ENCODE measurements at places on chromosomes 12 and 14. TPM values are rescaled to one million over a fixed set of nuclear protein-coding genes. Genes with fewer than 3 reads are reported as not detected.

ZFHX2 gene
- total RNA-seq, result 0.26 TPM

LUM gene
- total RNA-seq, result 14.2 TPM

ESRRB gene
- not detected for total RNA-seq

C1QL4 gene
- not detected for total RNA-seq

GLS2 gene
- total RNA-seq, result 6.1 TPM

ARHGDIB gene
- total RNA-seq, result 1.2 TPM

AMHR2 gene
- total RNA-seq, result not detected

HHIPL1 gene
- total RNA-seq, result 1.2 TPM

STAB2 gene
- total RNA-seq, result not detected

CCDC197 gene
- not detected for total RNA-seq

ASCL1 gene
- not detected for total RNA-seq

MNAT1 gene
- total RNA-seq, result 40.3 TPM

SMIM41 gene
- 0.13 TPM for total RNA-seq

CPM gene
- total RNA-seq, result 7.1 TPM

NDRG2 gene
- total RNA-seq, result 9.2 TPM

TGM1 gene
- total RNA-seq, result 88.7 TPM

ACOT4 gene
- 0.26 TPM for total RNA-seq

UNC79 gene
- total RNA-seq, result under 0.01 TPM

PTMS gene
- 17.6 TPM for total RNA-seq

OVCH1 gene
- 0.26 TPM for total RNA-seq

COX8C gene
- not detected for total RNA-seq

ESPL1 gene
- total RNA-seq, result 0.26 TPM

MEG3 gene
- total RNA-seq, result 3.7 TPM

MARS1 gene
- total RNA-seq, result 477 TPM

NGB gene
- total RNA-seq, result not detected

CBX5 gene
- 13.2 TPM for total RNA-seq

ABHD12B gene
- not detected for total RNA-seq

INSM2 gene
- total RNA-seq, result not detected

ELK3 gene
- 5.3 TPM for total RNA-seq

PTHLH gene
- 82.1 TPM for total RNA-seq

TOMM20L gene
- not detected for total RNA-seq

SIX1 gene
- total RNA-seq, result 6.5 TPM

GMFB gene
- 74.5 TPM for total RNA-seq

FIGNL2 gene
- total RNA-seq, result not detected

RPS6KL1 gene
- 6.1 TPM for total RNA-seq

PTGDR gene
- total RNA-seq, result not detected

B4GALNT1 gene
- total RNA-seq, result 0.13 TPM

AKAP3 gene
- total RNA-seq, result 0.53 TPM

CSAD gene
- 11.1 TPM for total RNA-seq

ANO6 gene
- total RNA-seq, result 23.2 TPM

BIN2 gene
- under 0.01 TPM for total RNA-seq

RFX4 gene
- not detected for total RNA-seq

SLC8A3 gene
- total RNA-seq, result under 0.01 TPM

NUP37 gene
- total RNA-seq, result 19.2 TPM

RAB15 gene
- total RNA-seq, result not detected

STRN3 gene
- 95.5 TPM for total RNA-seq

PRICKLE1 gene
- 2.4 TPM for total RNA-seq

SDR9C7 gene
- total RNA-seq, result 4.9 TPM

KRT81 gene
- 0.13 TPM for total RNA-seq

ANKRD33 gene
- not detected for total RNA-seq

LRP1-AS gene
- not detected for total RNA-seq

ASIC1 gene
- 1.3 TPM for total RNA-seq

Data from bronchial epithelial cell (primary cell).